CD4-positive, alpha-beta T cell treated with Interferon gamma for 1 hour (primary cell): ENCODE measurements at places on chromosomes 5 and 9.

GRCh38 chr9:18358325-18358724 lies 115.6 kb upstream of the ADAMTSL1 start:
- no peak for DNase-seq

DNA sequence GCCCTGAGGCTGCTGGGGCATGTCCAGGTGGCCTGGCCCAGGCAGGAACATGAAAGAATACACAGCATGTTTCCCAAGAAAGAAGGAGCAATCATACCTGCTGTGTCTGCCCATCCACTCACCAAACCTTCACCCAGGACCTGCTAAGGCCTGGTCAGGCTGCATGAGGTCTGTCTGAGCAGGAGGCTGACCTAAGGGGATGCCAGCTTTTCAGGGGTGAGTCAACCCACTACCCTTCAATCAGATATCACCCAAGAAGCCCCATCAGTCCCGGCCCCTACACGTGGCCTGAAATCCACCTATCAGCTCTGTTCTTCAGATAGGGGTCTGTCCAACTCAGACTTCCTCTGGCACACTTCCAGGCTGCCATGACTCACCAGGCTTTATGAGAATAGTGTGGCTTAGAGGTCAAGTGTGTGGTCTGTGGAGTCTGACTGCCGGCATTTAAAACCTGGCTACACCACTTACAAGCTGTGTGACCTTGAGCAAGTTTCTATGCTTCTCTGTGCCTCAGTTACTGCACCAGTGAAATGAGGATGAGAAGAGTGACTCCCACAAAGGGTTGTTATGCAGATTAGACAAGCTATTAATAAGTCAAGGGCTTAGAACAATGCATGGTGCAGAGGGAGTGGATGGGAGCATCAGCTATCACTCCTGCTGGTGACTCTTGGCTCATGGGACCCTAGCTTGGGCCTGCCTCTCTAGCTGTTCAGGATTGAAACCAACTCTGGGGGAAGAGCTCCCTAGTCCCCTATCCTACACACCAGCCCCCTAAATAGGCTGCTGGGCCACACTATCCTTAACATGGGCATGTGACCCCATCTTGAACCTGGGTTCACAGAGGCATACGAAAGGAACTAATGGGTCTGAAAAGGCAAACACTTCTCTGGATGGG lies 130.3 kb downstream of the PAX5 start:
- DNase-seq: no peak

- DNase-seq: no peak
These were observed 514.2 kb downstream of the RAB3C start for GRCh38 chr5:59097116-59097515.

DNA sequence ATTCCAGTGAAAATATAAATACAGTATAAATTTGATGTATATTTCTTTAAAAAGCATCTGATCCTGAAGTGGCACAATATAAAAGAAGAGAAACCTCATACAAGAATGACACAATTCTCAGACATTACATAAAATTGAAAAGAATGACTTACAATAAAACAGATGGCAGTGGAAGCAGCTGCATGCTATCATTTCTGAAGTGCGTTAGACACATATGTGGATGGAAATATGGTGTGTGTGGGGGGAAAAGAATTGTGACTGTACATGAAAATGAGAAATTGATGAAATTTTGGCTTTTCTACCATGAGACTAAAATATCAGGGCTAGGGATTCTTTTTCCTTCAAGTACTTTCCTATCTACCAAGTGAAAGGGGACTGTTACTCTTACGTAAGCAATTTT lies 45.9 kb upstream of the CDH18 start:
- DNase-seq: no peak
